ENCODE measurements at places on chromosomes 12 and 14.

- DNase-seq, result no peak
Observed at GRCh38 chr14:32706721-32707519, 231.8 kb upstream of the NPAS3 start.

DNA sequence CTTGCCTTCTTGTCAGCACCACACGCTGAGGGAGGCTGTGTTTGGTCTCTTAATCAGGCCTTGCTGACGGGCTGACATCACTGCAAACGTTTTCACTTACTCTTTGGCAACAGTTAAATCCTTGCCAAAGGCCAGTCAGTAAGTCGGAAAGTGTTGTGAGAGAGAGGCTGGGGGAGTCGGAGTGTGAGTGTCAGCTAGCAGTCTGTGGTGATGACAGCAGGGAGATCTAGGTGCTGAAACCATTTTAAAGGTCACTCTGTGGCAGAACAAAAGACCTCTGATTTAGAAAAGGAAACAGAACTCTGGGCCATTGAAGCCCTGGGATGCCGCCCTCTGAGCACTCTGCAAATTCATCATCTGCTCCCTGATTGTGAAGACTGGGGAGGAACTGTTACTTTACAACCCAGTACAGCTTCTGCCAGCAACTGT lies 143.5 kb downstream of the PAX9 start:
- DNase-seq, result no peak

- no peak for DNase-seq
Observed at GRCh38 chr12:114852976-114853529, 169.1 kb upstream of the TBX3 start.

DNA sequence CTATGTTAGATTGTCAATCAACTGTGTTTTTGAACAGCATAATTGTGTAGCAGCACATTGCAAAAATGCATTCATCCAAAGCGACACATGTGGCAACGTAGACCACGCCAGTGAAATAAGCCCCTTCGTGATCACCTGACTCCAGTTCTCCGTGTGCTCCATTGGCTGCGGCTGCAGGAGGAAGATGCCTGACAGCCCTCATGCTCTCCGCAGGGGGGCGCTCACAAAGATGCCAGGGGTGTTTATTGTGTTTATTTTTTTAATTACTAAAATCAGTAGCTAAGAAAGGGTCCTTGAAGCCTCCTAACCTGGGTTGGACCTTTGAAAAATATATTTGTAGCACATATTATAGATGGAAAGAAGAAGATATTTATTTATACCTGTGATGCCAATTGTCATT lies 116.3 kb downstream of the SLC15A4 start:
- no peak for DNase-seq

GRCh38 chr12:119802472-119802871 lies 74.6 kb downstream of the CIT start:
- DNase-seq, result no peak

GRCh38 chr12:122888232-122888752 lies 7.6 kb downstream of the VPS37B start:
- DNase-seq, result peak; percentile 74

- DNase-seq, result no peak
Observed at GRCh38 chr12:28132398-28132797, 57.9 kb upstream of the CCDC91 start.

GRCh38 chr14:71730471-71730870 lies 201.8 kb upstream of the RGS6 start:
- DNase-seq, result no peak

- DNase-seq, result peak; percentile 21
Observed at GRCh38 chr14:22070119-22070982, 396.7 kb upstream of the OR4E1 start.

DNA sequence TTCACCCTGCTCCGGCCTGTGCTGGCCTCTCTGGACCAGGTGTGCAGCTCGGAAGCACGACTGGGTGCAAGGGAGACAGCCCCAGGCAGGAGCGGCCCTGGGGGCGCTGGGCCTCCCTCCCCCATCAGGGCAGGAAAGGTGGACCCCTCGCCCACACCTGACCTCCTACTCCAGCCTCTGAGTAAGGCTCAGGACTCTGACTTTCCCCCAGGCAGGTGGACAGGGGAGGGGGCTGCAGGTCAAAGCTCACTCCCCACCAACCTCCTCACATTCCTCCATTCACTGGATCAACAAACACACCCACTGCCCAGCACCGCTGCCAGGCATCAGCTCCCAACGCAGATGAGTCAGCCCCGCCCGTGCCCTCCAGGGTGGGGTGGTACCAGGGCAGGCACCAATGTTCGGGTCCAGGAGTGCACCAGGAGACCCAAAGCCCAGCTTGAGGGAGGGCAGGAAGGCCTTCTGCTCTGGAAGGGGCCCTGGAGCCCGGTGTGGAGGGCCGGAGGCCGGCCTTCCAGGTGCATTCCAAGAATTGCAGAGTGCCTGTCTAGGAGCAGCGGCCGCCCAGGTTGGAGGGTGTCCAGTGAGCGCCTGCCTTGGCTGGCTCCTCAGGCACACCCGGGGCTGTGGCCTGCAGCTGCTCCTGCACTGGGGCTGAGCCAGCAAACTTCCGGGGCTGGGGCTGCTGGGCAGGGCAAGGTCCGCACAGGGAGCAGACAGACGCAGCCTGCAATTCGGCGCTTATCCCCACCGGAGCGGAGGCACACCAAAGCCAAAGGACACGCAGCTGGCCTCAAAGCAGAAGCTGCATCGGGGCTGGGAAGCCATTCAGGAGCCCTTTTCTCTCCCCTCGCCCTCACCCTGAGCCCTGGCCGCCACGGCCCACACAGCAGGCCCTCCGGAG lies 1.6 kb upstream of the INF2 start:
- peak; percentile 94 for DNase-seq

DNA sequence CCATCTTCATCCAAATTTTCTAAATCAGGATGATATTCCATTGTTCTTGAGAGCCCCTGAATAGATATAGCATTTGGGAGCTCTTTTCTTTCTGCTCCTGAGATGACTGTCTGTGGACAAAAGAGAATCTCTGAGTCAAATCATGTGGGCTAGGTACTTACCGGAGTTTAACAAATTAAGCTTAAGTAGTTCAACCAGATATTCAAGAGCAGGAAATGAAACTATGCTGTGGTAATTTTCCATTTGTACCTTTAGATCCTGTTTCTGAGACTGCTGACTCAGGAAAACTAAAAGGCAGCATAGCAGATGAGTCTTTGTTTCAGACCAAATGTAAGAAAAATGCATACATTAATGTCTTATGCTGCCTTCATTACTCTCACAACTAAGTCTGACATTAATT lies at the start of gene CLEC7A:
CLEC7A (minus strand) TSS at position 158 of the 400 bp plus-strand sequence; CDS start at position 41, 117 bp downstream.
- DNase-seq, result no peak

DNA sequence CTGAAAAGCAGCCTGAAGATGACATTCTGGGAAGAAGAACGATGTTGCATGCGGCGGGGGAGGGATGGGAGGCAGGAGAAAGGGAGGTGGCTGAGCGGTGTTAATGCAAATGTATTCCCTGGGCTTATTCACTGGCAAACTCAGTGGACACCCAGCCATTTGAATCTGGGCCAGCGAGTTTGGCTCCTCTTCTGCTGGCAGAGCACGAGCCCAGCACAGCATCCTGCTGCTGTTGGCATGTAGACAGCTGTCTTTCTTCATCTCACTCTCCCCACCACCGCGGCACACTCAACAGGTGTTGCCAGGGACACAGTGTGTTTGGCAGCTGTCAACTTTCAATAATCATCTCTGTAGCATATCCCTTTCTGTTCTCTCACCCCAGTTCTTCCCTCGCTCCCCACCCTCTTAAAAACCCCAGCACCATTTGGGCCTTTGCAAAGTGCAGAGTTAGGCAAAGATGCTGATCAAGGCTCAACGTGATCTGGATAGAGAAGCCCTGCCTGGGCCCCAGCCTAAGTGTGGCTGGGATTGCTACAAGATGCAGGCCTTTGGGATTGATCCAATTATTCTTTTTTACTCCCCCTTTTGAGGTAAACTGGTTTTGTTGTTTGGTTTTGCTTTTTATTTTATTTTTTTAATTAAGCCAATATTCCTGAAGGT lies 131.9 kb downstream of the EXOC5 start:
- no peak for DNase-seq

GRCh38 chr14:59904184-59904583 lies 15.8 kb upstream of the LRRC9 start:
- DNase-seq, result no peak

DNA sequence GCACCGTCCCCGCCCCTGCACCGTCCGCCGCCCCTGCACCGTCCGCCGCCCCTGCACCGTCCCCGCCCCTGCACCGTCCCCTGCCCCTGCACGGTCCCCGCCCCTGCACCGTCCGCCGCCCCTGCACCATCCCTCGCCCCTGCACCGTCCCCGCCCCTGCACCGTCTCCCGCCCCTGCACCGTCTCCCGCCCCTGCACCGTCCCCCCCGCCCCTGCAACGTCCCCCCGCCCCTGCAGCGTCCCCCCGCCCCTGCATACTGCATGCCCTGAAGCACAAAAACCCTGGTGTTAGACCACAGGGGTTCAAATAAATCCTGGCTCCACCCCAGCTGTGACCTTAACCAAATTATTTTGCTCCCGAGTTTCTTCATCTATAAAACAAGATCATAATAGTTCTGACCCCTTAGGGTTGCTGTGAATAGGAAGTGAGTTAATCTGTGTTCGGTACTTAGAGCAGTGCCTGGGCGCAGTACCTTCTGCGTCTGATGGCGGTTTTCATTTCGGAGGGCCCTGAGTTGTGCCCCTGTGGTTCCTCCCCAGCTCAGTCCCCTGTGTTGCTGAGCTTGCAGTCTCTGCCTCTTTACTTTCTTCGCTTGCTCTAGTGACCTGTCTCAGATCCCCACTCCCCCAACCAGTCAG lies 38.1 kb downstream of the ESRRB start:
- no peak for DNase-seq

- DNase-seq, result peak; percentile 22
Observed at GRCh38 chr14:106039400-106039799, 513.0 kb downstream of the TMEM121 start.

DNA sequence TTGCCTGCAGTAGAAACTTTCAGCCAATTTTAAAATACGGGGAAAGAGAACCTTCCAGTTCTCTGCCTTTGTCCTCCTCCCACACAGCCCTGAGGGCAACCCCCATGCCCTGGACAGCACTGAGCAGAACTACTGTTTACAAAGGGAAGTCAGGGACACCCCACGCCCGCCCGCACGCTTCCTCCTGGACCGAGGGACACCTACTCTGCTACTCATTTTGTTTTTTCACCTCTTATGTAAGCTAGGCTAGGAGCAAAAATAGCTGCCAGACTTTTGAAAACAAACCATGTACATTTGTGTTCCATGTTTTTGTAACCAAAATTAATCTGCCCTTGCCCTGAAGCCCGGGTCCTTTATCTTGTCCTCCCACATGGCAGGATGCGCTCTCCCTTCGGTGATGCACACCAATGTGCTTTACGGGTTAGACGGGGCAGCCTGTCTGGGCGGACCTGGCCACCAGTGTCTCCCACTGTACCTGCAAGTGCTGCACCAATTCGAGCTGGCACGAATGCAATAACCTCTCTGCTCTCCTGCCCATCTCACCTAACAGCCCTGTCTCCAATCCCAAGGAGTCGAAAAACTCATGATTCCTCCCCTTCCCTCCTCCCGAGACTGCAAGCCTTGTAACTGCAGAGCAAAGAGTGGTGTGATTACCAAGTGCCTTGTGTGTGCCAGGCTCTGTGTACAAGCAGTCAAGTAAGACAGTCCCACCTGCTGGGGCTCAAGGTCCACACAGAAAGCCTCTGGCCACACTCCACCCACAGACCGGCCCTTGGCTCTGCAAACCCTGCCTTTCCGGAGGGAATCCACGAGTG lies 85.2 kb downstream of the CCDC88C start:
- DNase-seq, result peak; percentile 66

GRCh38 chr14:78316052-78316451 lies 145.9 kb downstream of the NRXN3 start:
- DNase-seq, result no peak

DNA sequence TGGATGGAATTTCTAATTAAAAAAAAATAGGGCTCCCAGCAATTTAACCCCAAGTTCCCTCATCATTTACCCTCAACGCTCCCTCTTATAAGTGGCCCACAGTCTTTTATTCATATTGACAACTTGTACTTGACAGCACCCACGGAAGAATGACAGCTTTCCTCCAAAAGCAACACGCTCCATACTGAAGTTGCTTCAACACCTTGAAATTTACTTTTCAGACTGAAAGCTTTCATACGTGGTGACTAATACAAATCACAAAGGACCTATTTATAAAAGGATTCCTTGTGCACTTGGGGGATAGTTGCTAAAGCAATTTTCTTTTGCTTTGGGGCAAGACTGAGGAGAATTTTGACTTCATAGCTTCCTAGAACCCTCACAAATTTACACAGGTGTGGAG lies 1629.4 kb upstream of the SEL1L start:
- no peak for DNase-seq

- no peak for DNase-seq
Observed at GRCh38 chr12:91606662-91607377, 424.2 kb upstream of the DCN start.

DNA sequence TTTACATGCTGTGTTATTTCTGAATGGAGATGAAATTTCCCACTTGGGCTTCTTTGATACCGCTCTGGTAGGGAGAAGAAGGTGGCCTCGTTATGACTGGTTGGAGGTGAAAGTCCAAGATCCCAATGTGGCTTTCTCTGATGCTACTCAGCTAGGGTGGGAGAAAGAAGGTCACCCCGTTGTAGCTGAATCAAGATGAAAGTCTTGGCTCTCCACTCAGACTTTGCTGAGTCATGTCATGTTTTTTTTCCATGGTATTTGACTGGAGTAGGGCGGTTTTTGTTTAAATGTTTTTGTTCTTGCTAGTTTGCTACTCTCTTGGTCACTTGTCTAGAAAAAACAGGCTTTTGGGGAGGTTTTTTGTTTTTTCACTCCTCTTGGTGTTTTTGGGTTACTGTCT lies 2.4 kb upstream of the PDE6H start:
- no peak for DNase-seq
